ENCODE measurements at places on chromosomes 1 and 21.

DNA sequence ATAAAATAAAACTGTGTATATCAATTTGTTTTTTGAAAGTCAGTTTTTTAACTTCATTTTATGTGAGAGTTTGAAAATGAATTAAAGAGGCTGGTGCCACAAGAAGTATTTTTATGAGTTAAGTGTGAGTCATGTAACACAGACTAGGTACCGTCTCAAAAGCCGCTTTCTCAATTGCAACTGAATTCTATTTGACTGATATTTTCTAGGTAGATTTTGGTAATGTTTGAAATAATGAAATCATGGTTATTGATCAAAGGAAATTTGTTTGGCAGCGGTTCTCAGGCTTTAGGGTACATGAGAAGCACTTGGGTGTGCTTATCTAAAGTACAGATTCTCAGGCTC lies 4.6 kb downstream of the SNX27 start:
- DNase-seq = no peak

DNA sequence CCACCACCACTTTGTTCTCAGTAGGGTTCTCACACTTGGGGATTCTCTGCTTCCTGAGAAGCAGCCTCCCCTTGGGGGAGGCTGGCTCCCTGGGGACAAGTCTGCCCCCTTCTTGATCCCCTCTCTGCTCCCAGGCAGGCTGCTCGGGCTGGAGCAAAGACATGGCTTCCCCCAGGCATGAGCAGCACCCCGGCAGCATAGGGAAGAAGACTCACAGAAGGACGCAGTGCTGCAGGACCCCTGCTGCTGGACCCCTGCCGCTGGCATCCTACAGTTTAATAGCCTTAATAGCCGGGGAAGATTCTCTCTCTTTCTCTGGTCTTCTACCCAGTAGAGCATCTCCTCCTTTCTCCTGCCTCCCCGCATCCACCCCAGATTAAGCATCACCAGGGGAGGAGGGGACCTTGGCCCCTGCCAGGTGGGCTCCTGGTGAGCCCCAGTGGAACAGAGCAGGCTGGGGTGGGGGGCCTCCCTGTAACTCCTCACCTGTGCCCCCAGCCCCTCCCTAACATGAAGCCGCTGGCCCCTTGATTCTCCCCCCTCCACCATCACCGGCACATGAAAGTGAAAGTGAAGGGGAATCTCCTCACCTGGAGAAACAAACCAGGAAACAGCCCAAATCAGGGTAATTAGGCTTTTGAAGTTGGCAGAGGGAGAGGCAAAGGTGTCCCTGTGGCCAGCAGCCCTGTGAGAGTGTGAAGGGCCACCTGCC lies 2.5 kb downstream of the WNT3A start:
- no peak for DNase-seq

DNA sequence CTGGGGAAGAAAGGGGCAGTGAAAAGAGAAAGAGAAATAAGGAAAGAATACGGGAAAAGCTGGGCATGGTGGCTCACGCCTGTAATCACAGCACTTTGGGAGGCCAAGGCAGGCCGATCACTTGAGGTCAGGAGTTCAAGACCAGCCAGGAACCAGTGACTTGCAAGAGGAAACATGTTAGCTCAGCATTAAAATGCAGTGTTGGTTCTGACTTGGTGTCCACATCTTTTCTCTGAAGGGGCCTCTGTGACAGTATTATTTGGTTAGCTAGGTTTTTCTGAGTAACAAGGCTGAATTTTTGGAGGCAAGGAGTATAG lies 26.8 kb downstream of the IER5 start:
- DNase-seq = no peak

DNA sequence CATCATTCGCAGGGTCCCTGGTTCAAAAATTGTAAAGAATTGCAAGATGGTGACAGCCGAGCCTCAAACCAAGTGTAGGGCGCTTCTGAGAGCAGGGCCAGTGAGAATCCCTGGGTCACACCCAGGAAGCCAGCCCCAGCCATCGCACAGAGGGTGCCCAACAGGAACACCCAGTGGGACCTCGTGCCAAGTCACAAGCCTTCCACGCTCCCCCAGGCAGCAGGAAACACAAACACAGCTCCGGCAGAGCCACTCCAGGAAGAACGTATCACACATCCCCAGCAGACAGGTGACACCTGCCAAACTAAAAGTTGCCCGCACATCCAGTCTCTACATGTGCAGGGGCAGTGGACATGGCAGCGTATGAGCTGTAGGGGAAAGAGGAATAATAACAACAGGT lies 20.2 kb downstream of the DHRS3 start:
- no peak for DNase-seq

- no peak for DNase-seq
Observed at GRCh38 chr1:223176437-223176836, 33.4 kb upstream of the TLR5 start.

DNA sequence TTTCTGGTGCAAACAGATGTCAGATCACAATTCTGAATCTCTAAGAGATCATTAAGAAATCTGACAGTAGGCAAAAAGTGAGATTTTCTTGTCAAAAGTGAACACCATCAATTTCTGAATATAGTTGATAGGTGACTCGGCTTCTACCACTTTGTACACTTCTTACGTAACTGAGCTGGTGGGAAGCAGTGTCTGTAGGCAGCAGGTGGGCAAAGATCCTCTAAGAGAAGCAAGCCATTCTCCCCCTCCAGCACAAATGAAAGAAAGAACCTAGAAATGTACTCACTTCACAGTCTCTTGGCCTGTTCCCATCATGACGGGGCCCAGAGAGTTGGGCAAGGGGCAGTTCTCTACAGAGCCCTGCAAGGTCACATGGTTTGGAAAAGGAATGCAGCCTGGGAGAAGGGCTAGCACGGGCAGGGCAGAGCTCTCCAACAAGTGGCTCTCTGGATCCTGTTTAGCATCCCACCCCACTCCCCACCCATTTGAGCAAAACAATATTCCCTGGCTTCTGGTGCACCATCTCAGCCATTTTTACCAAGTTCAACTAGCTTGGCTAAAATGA lies 412.6 kb downstream of the LTN1 start:
- no peak for DNase-seq

- no peak for DNase-seq
Observed at GRCh38 chr1:244436336-244437085, 15.2 kb downstream of the ADSS2 start.

GRCh38 chr1:27444632-27445031 lies 45.3 kb downstream of the WASF2 start:
- DNase-seq = no peak

GRCh38 chr1:202002507-202002906 lies 7.9 kb upstream of the ELF3 start:
- DNase-seq = no peak

GRCh38 chr1:71557138-71557537 lies 476.3 kb upstream of the ZRANB2 start:
- no peak for DNase-seq

DNA sequence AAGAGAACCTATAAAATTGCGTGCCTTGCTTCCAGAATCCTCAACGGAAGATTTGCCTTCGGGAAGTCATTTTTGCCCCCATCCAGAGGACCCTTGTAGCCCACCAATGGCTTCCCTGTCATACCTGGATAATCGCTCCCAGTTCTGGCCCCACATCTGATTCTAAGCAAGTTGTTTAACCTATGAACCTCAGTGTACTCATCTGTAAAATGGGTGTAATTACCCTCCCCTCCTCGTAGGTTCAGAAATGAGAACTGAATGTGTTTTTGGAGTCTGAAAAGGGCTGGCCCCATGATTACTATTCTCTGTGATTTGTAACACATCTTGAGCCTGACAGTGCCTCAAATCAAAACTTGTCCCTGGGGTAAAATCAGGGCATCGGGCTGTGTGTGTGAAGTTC lies 81.6 kb upstream of the TMEM51 start:
- no peak for DNase-seq

DNA sequence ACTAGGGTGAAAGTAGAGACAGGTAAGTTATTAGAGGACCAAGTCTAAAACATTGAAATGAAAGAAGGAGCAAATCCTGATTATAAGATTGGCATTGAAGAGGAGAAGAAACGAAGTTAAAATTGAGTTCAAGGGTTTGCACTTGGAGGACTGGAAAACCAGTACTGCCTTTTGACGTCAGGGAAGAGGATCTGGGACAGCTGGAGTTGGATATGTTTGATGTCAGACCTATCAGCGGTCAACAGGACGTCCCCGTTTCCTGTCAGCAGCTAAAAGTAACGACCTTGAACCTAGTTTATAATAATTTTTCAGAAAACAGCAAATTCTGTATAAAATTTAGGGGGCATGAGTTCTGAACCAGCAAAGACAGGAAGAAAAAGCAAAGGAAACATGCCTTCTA lies 1.2 kb upstream of the NID1 start:
- DNase-seq = no peak

DNA sequence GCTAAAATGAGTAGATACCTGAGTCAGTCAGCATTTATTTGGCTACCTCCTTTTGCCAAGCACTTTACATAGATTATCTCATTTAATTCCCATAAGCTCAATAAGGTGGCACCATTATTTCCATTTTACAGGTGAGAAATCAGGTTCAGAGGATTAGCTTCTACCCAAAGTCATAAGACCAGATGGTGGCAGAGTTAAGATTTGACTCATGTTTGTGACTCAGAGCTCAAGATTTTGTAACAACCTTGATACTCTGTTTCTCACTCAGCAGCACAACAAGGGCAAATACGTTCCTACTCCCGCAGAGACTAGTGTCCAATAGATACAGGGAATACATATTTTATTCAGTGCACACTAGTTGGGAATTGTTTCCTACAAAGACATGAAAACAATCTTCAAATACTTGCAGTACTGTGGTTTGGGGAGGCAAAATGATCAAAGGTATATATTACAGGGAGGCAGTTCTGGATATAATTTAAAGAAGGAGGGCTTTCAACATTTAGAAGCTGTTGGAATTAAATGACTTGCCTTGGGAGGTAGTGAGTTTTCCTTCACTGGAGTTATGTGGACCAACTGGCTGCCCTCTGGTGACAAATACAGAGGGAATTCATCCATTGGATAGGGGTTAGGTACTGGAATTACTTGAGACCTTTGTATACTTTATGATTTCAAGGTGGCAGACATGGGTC lies 3.6 kb downstream of the LEPR start:
- DNase-seq = no peak

DNA sequence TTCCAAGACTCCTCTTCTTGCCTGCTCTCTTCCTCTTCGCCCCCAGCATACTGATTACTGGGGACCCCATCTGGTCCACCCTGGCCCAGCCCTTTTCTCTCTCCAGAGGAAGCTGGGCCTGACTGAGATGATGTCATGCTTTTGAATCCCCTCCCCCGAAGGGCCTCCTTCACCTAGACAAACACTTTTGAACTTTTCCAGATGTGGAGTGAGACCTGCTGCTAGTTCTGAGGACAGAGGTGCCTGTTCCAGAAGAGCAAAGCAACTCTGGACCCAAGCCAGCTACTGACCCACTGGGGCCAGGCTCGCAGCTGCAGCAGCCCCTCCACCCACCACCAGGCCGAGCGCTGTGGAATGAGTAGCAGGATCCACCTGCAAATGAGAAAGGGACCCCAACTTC lies 8.4 kb downstream of the CD34 start:
- no peak for DNase-seq

DNA sequence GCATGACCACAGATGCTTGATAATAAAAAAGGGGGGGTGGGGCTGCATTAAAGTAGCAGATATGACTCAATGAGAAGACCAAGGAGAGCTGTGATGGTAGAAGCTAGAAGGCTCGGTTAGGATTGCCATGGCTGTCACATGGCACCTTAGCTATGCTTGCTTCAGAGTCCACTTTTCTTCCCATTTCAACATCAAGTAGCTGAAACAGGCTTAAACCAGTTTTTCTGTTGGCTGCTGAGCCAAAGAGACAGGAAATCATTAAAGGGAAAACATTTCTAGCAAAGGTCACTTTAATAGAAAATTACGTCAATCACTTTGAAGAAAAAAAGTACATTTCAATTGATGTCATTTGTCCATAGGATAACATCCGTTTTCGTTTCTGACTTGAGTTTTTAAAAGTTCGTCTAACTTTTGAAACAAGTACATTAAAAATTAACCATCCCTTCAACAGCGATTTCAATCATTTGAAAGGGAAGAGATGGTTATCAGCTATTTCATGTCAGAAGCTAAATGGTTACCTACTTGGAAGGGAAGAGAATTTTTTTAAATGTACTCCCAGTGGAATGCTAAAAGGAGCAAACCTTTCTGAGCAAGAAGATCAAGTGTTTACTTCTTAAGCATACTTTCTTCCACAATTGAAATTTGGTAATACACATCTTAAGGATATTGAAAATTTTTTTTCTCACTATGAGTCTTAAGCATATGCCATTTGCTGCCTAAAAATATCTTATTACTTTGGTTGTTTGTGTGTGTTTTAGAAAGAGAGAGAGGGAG lies 488.1 kb upstream of the PRMT6 start:
- DNase-seq = no peak

- DNase-seq = no peak
Observed at GRCh38 chr21:45381036-45381787, 23.8 kb upstream of the COL18A1 start.

DNA sequence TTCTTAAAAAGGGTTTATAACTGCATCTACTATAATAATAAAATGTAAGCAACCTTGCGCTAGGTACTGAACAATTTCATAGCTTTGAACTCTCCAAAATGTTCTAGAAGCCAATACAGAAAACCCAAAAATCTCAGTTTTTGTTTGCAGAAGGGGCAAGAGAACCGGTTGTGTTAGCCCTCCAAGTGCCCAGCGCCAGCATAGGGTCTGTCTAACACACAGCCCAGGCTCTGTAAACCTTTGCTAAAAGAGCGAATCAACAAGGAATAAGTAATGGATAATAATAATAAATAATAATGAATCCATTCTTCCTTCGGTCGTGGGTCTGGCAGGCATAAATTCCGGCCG lies 333 bp upstream of the CHAF1B start:
- no peak for DNase-seq

- no peak for DNase-seq
Observed at GRCh38 chr1:27632387-27633297, 2.3 kb downstream of the FGR start.

DNA sequence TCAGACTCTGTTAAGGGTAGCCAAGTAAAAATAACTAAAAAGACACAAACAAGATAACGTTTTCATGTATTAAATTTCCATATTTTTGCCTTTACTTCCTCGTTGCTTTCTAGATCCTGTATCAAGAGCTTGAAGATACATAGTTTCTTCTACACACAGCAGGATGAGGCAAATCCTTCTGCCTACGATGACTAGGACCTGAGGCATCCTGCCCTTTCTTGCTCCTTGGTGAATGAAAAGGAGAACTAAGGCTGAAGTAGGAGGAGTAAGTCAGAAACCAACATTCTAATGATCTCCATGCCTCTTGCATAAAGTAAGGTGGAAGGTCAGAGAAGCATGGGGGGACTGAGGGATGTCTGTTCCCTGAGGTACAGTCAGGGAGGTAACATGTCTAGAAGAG lies 102.6 kb downstream of the GPATCH2 start:
- no peak for DNase-seq

GRCh38 chr1:6503884-6504602 lies 12.6 kb upstream of the PLEKHG5 start:
- DNase-seq = no peak

GRCh38 chr1:210587566-210587965 lies 258.9 kb downstream of the HHAT start:
- no peak for DNase-seq

Measured in activated CD4-positive, CD25-positive, alpha-beta regulatory T cell treated with anti-CD3 and anti-CD28 coated beads, Interleukin-2, amount 50 U/mL, for 16 hours (primary cell).